ENCODE measurements at places on chromosomes 5 and 9.
A peak's percentile ranks its signal among the peaks of the same experiment; 100 is the strongest.

DNA sequence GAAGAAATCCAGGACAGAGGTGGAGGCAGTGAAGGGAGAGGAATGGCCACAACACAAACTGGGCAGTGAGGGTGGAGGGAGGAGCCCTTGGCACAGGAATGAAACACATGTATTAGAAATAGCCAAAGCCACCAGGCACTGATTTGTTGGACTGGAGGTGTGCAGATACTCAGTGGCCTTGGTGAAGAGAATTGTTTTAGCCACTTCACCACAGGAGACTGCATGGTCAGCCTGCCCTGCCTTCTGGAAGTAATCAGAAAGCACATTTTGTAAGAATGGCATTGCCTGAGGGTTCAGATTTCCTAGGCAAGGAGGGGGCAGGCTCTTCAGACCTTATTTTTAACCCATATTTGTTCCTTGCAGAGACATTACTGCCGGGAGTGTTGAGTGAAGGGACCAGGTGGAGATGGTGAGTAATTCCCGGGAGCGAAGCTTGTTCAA lies 2.2 kb downstream of the SGCD start:
- DNase-seq, result no peak

GRCh38 chr9:72476617-72477437 lies 44.6 kb upstream of the TMC1 start:
- peak; percentile 40 for DNase-seq

GRCh38 chr9:130301483-130302286 lies 36.1 kb downstream of the HMCN2 start:
- DNase-seq, result no peak

DNA sequence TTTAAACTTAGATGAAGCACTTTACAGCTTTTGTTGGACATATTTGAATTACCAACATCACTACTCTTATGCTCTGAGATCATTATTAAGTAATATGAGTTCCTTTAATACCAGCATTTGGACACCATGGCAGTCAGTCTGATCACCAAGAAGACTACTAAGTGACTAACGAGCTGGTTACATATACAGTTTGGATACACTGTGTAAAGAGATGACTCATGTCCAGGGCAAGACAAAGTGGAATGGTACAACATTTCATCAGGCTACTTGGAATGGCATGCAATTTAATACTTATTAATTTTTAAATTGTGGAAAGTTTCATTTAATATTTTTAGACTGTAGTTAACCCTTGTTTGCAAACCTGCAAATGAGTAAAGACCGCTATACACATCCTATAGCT lies 237.4 kb upstream of the PRDM9 start:
- DNase-seq, result no peak

DNA sequence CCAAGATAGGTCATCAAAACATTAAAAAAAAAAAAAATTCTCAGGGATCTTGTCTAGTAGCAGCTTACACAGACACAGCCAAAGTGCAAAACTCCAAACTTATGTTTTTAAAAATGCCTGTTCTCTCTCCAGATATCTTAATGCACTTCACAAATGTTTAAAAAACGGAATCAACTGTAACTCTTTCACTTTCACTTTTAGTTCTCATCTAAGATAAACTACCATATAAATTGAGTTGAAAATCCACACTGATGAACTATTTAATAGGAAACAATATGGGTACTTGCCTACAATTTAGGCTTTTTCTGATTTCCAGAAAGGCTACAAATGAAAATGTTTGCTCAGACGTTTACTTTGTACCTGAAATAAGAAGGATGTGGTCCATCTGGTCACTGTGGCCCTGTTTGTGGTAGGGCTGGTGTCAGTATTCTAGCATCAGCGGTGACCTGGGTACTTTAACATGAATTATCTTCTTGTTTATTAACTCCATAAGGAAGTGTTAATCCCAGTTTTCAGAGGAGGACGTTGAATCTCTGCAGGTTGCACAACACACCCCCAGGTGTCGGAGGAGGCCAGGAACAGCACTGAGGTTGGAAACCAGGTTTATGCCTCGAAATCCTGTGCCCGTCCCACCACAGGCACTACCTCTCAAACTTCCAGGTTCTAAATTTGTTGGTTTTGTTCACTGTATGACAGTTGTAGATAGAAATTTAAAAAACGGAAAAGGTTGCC lies 13.3 kb upstream of the LPCAT1 start:
- no peak for DNase-seq

- DNase-seq, result no peak
Measured at GRCh38 chr9:80407220-80407619, 835.5 kb downstream of the TLE4 start.

DNA sequence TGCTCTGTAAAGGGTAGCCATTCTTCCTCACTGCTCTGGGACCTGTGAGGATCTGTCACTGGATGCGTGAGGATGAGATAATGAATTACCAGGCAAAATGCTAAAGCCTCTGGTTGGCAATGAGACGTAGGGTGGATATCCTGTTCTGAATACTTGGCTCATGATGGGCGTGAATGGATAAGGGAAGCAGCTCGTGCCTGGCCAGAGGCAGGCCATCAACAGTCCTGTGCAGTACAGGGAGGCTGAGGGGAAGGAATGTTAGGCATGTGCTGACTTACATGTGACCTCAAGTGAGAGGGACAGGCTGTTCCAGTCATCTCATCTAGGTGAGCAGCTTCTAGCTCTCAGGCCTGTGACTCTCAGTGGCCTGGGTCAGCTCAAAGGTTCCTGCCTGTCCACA lies 172.8 kb downstream of the CARTPT start:
- DNase-seq, result no peak

DNA sequence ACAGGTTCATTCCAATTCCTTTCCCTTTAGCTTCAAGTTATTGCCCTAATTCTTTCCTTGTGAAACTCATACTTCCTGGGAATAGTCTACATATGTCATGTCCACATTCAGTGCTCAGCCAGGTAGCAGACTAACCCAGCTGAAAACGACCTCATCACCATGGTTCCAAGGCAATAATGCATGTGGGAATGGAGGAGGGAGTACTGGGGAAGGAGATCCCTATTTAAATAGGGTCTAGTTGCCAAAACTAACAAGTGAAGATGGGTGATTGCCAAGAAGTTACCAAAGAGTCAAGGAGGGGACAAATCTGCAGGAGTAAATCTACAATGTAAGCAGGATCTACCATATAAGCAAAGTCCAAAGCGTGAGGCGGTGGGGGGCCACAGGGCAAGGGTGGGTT lies 47.3 kb upstream of the MCTP1 start:
- DNase-seq, result no peak

- DNase-seq, result no peak
Measured at GRCh38 chr9:133862585-133863256, 124.6 kb upstream of the SARDH start.

GRCh38 chr5:131460867-131461572 lies 174.0 kb downstream of the RAPGEF6 start:
- DNase-seq, result no peak

DNA sequence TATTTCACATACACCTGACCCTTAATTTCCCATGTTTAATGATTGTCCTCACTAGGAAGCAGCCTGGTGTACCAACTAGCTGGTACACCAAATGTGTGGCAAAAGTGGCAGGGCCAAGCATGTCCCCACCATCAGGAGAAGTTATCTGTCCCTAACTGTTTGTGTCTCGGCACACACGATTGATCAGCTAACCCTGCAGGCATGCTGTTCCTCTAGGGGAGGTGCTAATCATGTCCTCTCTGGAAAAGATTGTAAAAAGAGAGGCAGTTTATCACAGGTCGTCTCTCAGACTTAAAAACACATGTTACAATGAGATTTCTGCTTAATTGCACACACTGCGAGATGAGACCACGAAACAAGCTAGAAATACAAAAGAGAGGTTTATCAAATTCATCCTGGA lies 342.7 kb downstream of the DIRAS2 start:
- DNase-seq, result no peak

DNA sequence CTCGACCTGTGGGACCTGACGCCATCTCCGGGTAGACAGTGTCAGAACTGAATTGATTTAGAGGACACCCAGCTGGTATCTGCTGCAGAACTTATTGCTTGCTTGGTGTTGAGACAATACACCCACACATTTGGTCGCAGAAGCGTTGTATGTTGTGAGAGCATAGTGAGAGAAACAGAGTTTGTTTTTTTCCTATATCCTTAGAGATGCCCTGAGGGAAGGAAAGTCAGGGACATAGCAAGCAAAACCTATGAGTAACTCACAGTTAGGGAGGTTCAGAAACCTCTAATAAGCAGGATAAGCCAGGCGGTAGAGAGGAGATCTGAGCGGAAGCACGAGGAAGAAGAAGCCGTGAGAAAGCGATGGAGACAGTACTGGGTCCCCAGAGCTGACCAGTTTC lies 59.8 kb downstream of the PTCD2 start:
- DNase-seq, result no peak

DNA sequence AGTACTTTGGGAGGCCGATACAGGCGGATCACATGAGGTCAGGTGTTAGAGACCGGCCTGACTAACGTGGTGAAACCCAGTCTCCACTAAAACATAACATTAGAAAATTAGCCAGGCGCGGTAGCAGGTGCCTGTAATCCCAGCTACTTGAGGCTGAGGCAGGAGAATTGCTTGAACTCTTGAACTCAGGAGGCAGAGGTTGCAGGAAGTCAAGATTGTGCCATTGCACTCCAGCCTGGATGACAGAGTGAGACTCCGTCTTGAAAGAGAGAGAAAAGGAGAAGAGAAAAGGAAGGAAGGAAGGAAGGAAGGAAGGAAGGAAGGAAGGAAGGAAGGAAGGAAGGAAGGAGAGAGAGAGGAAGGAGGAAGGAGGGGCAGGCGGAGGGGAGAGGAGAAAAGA lies 45.1 kb downstream of the MYO10 start:
- no peak for DNase-seq

DNA sequence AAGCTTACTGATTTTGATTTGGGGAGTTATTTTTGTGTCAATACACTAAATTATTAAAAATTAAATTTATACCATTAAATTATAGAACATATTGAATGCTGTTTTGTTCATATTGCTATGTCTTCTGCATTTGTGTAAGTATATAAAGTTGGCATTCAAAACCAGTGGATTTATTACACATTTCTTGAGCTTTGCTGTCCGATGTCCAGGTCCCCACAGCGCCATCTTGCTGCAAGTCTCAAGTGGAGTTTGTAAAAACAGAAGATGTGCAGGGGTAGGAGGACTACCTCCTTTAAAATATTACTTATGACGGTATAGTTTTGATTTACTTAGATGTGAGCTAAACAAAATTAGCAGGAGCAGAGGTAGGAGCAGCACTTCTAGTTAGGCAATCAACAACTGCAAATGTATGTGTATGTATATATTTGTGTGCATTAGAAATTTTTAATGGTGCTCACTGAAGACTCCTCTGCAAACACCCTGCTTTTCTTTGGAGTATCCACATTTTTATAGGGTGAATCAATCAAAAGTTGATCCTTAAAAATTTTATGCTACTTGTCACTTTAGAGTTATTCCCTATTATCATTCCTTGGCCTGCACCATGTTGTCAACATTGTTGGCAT lies 37.4 kb downstream of the CPEB4 start:
- peak; percentile 19 for DNase-seq

DNA sequence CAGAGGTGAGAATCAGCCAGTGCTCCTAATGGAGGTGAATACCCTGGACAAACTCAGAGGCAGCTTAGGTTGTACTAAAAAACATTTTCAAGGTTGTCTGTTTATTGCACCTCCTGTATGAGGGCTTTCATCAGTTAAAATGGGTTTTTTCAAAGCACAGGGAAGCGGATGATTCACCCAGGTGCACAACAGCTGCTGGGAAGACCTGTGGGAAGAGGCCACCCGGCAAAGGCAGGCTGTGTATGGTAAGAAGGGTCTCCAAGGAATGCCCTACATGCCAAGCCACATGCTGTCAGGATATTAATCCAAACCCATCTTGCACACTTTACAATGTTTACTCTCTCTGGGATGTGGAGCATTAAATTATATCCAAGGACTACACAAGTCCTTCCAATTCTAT lies 14.7 kb downstream of the SIL1 start:
- no peak for DNase-seq

GRCh38 chr5:10474521-10475075 lies 32.9 kb downstream of the ROPN1L start:
- no peak for DNase-seq

GRCh38 chr5:72558383-72558782 lies 51.2 kb upstream of the ZNF366 start:
- DNase-seq, result no peak

DNA sequence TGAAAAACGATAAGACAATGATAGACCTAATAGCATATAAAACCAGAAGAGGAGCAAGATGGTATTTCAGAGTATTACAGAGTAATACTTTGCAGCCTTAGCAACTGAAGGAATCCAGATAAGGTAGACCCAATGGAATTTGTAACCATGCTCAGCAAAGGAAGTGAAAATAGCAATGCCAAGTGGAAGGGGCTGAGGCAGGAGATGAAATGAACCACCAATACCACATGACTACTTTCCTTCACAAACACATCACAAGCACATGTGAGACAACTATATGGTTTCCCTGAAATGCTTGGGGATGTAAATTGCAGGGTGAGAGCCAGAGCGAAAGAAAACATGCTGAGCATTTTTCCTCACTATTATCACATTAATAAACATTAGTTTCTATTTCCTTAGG lies 79.8 kb upstream of the MELK start:
- peak; percentile 13 for DNase-seq

- no peak for DNase-seq
Measured at GRCh38 chr5:147565524-147565923, 55.7 kb upstream of the DPYSL3 start.

GRCh38 chr9:99628285-99628684 lies 193.4 kb upstream of the NR4A3 start:
- DNase-seq, result no peak

All from activated naive CD8-positive, alpha-beta T cell treated with anti-CD3 and anti-CD28 coated beads for 36 hours (primary cell).